ENCODE measurements at places on chromosomes 3 and 15. TPM values are rescaled to one million over a fixed set of nuclear protein-coding genes. Genes with fewer than 3 reads are reported as not detected.
A peak's percentile ranks its signal among the peaks of the same experiment; 100 is the strongest.

Gene PTPRG
- total RNA-seq = 0.35 TPM

GRCh38 chr3:106534206-106534605 is 665.4 kb upstream of the CBLB start:
- no peaks in the 10 kb centered on the region for H3K27me3 ChIP-seq
- no peaks in the 10 kb centered on the region for H3K36me3 ChIP-seq
- DNase-seq = peak; percentile 64
- no peak overlapping the region for H3K27ac ChIP-seq
- peaks cover 8% of the 10 kb centered on the region for H3K4me1 ChIP-seq

DNA sequence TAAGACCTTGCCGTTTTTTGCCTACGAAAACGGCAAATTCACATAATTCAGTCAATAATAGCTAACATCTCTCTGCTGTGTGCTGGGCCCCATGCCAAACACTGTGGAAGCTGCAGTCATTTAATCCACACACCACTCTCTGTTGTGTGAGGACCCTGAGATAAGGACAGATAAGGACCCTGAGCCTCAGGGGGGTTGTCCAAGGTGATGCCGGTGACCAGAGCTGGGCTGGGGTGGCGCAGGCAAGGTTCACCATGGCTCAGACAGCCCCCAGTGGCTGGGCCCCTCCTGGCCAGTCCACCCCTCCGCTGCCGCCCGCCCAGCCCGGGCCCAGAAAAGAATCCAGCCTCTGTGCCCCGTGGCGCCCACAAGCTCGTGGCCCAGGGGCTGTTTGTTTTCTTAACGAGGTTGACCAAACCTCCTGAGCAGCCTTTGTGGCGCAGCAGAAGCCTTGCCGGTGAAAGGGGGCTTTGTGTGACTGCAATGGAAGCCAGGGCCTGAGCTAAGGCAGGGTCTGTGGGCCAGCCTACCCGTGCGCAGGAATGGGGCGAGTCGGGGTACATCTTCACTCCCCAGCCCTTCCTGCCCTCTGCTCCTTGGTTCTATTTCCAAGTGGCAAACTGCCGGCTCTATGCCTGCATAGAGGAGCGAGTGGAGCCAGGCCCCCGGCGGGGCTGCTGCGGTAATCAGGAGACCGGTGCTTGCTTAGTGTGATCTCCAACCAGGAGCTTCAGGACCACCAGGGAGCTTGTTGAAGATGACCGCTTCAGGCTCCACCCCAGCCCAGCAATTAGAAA is 4.4 kb upstream of the SNX22 start:
- H3K4me1 ChIP-seq = peaks cover 8% of the 10 kb centered on the region
- H3K4me3 ChIP-seq = no peak overlapping the region
- H3K27ac ChIP-seq = no peak overlapping the region
- H3K36me3 ChIP-seq = peaks cover 37% of the 10 kb centered on the region
- no peak for DNase-seq

GRCh38 chr3:80366808-80367548 is 599.2 kb upstream of the ROBO1 start:
- H3K36me3 ChIP-seq = no peaks in the 10 kb centered on the region
- H3K27me3 ChIP-seq = no peaks in the 10 kb centered on the region
- no peak overlapping the region for H3K27ac ChIP-seq
- H3K4me1 ChIP-seq = no peaks in the 10 kb centered on the region
- H3K4me3 ChIP-seq = no peak overlapping the region
- no peak for DNase-seq

GRCh38 chr3:101730839-101731238 is 6.4 kb downstream of the CEP97 start:
- peaks cover under 1% of the 10 kb centered on the region for H3K36me3 ChIP-seq
- H3K4me3 ChIP-seq = no peak overlapping the region
- no peak overlapping the region for H3K27ac ChIP-seq

GRCh38 chr3:127754411-127755304 is 67.7 kb downstream of the MGLL start:
- DNase-seq = no peak
- H3K27me3 ChIP-seq = no peaks in the 10 kb centered on the region
- no peak overlapping the region for H3K4me3 ChIP-seq
- peaks cover 20% of the 10 kb centered on the region for H3K4me1 ChIP-seq
- no peaks in the 10 kb centered on the region for H3K36me3 ChIP-seq
- H3K27ac ChIP-seq = no peak overlapping the region

GRCh38 chr3:96813820-96814650 is at the start of gene EPHA6:
Gene EPHA6, plus strand, starts transcription at chr3:96814594.
- no peaks in the 10 kb centered on the region for H3K27me3 ChIP-seq
- peak; percentile 64 for DNase-seq
- peak within 1 kb of the TSS; percentile 89 for H3K4me3 ChIP-seq
- no peak within 1 kb of the TSS for H3K27ac ChIP-seq
- peaks cover 8% of the 10 kb centered on the region for H3K36me3 ChIP-seq
- peaks cover 8% of the 10 kb centered on the region for H3K4me1 ChIP-seq

DNA sequence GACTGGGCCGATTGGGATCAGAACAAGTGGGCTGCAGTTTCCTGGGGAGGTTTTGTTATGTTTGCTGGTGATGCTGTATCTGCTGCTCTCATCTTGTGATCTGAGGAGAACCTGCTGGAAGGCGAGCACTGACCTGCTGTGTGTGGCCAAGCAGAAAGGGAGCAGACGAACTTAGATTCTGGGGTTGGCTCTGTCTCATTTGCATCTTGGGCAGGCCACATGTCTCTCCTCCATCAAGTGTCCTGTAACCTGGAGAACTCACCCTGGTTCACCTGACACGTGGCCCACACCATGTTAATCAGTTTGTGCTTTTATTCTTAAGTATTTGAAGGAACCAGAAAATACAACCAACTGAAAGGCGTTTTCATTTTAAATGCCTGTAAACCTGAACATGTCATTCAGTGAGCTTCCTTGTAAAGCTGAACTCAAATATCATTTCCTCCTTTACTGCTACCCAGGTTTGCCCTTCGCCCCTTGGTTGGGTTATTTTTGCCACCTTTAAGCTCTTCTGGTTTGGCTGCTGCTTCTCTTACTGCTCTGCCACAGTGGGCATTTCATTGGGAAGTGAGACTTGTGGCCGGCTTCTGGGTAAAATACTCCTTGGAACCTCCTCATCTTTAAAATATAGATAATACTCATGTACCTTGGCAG is 33.5 kb upstream of the TRAK1 start:
- no peaks in the 10 kb centered on the region for H3K27me3 ChIP-seq
- H3K4me3 ChIP-seq = no peak overlapping the region
- H3K27ac ChIP-seq = no peak overlapping the region
- H3K36me3 ChIP-seq = no peaks in the 10 kb centered on the region

Gene SST
- not detected for total RNA-seq

Gene CCR4
- not detected for total RNA-seq

GRCh38 chr3:69033470-69033869 is 18.7 kb downstream of the TMF1 start:
- no peaks in the 10 kb centered on the region for H3K27me3 ChIP-seq
- DNase-seq = peak; percentile 15
- peaks cover 50% of the 10 kb centered on the region for H3K36me3 ChIP-seq
- H3K4me1 ChIP-seq = no peaks in the 10 kb centered on the region
- peak overlapping the region; percentile 70 for H3K27ac ChIP-seq

Gene DUOXA2
- total RNA-seq = not detected

GRCh38 chr3:190076601-190077394 is 43.9 kb downstream of the P3H2 start:
- DNase-seq = peak; percentile 72
- no peak overlapping the region for H3K4me3 ChIP-seq
- H3K27me3 ChIP-seq = no peaks in the 10 kb centered on the region
- peak overlapping the region; percentile 62 for H3K27ac ChIP-seq
- no peaks in the 10 kb centered on the region for H3K36me3 ChIP-seq
- peaks cover 20% of the 10 kb centered on the region for H3K4me1 ChIP-seq
